ENCODE measurements at places on chromosomes 6 and 20.

GRCh38 chr20:39670988-39671387 is 708.8 kb downstream of the DHX35 start:
- DNase-seq = no peak

DNA sequence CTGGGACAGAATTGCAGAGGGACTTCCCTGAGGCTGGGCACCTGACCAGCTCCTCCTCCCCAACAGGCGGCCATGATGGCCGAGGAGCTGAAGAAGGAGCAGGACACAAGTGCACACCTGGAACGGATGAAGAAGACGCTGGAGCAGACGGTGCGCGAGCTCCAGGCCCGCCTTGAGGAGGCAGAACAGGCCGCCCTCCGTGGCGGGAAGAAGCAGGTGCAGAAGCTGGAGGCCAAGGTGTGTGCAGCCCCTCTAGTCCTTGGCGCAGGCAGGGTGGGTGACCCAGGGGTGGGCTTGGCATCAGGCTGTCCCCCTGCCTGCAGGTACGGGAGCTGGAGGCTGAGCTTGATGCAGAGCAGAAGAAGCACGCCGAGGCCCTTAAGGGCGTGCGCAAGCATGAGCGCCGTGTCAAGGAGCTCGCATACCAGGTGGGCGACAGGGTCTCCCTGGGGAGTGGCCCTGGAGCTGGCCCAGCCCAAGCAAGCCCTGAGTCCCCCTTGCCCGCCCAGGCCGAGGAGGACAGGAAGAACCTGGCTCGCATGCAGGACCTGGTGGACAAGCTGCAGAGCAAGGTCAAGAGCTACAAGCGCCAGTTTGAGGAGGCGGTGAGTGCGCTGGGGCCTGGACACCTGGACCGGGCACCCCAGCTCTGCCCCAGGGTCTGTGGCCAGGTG is 45.4 kb downstream of the MYH7B start:
- no peak for DNase-seq

- no peak for DNase-seq
These were observed 42.1 kb downstream of the ADGRG6 start for GRCh38 chr6:142343938-142344337.

DNA sequence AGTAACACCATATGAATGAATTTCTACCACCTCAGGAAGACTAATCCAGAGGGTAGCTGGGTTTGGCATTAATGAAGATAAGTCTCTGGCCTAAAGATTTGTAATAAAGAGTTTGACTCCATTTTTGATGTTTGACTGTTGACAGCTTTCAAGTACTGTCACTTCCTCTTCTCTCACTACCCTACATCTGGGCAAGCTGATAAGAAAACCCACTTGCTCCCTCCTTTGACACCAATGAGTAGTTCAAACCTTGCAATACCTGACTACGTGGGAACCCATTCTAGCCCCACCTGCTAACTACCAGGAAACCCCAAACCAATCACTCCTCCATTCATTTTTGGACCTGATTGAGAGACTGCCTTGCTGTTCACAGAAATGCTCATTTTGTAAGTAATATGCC is 621.5 kb downstream of the TENT5A start:
- no peak for DNase-seq

GRCh38 chr20:43812216-43812615 is 85.4 kb upstream of the GTSF1L start:
- DNase-seq = no peak

GRCh38 chr6:149364557-149364956 is 35.5 kb upstream of the SUMO4 start:
- DNase-seq = no peak

- DNase-seq = no peak
These were observed 25.8 kb upstream of the TNFRSF21 start for GRCh38 chr6:47335466-47335865.

DNA sequence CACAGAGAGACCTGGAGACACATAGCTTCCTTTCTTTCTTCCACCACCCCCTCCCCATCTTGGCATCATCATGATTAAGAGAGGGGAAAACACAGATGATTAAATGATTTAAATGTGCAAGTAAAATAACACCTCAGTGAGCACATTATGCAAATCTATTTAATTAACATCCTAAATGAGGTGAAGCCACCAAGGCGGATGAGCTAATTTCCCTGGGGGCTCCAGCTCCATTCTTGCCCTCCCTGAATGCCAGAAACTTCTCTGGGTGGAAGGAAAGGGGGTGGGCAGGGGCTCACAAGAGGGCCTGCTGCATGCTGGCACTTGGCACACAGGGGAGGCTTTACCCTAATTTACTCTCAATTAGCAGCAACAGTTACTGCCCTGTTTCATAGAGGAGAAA is 32.5 kb upstream of the TGM2 start:
- DNase-seq = no peak

Measured in 8988T (cell line).